SK-MEL-5 (cell line): ENCODE measurements at places on chromosomes 5 and 9.

DNA sequence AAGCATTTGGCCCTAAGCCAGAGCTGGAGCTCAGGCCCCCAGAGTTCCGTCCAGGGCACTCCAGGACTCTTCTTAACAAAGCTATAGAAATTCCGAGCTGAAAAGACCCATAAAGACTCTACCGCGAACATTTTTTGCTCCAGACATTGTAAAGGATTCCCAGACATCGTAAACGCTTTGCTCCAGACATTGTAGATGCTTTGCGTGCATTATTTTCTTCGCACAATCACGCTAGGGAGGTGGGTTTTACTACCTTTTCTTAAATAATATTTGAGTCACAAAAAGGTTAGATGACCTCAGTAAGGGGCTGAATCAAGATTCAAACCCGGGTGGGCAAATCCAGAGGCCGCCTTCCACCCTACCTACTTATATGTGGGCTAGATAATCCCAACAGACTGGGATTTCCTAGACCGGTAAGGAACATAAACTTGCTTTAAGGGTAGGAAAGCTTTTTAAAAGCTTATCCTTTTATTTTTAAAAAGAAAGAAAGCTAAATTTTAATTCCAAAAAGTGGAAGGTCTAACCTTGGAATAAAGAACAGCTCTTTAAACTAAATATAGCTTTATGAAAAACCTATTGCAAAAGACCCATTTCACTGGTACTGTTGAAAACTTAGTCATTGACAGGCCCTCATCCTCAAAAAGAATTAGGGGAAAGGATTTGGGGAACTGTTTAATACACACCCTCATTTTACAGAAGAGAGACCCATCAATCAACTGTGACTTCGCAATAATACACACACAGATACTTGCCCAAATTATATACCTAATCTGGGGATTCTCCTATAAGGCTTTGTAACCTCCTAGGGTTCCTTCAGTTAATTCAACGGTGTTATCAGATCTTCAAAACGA lies 822 bp upstream of the TNIP1 start:
- peak; percentile 38 for DNase-seq

DNA sequence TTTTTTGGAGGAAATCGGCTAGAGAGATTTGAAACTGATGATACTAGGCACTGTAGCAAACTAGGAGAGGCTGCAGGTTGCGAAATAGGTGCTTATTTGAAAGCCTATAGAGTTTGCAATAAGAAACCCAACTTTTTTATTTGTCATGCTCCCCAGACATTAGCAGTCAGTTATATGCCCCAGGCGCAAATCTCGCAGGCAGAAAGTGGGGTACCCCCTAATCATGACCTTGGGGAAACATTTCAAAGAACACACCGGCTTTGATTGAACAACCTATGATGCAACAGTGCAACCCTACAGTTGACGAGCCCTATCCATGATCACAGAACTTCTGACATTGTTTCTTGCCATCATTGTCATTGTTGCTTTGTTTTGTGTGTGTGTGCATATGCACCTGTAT lies 510.5 kb downstream of the RAB3C start:
- no peak for DNase-seq

DNA sequence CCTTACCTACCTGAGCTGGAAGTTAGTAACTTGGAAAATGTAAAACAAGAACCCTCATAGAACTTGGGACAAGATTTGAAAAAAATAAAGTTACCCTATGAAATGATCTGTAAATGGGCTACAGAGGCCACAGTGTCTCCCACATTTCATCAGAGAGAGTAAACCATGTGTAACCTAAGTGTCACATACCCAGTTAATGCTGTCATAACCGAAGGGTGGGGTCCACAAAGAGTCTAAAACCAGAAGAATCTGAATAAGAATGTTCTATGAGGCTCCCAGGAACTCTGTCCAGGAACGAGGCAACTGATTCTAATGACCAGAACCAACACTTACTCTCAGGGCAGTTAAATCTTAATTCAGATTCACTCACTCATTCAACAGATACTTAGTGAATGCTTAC lies 1.0 kb upstream of the FAM13B start:
- no peak for DNase-seq

- peak; percentile 49 for DNase-seq
Measured at GRCh38 chr9:108885643-108886348, 23.7 kb downstream of the ACTL7A start.

DNA sequence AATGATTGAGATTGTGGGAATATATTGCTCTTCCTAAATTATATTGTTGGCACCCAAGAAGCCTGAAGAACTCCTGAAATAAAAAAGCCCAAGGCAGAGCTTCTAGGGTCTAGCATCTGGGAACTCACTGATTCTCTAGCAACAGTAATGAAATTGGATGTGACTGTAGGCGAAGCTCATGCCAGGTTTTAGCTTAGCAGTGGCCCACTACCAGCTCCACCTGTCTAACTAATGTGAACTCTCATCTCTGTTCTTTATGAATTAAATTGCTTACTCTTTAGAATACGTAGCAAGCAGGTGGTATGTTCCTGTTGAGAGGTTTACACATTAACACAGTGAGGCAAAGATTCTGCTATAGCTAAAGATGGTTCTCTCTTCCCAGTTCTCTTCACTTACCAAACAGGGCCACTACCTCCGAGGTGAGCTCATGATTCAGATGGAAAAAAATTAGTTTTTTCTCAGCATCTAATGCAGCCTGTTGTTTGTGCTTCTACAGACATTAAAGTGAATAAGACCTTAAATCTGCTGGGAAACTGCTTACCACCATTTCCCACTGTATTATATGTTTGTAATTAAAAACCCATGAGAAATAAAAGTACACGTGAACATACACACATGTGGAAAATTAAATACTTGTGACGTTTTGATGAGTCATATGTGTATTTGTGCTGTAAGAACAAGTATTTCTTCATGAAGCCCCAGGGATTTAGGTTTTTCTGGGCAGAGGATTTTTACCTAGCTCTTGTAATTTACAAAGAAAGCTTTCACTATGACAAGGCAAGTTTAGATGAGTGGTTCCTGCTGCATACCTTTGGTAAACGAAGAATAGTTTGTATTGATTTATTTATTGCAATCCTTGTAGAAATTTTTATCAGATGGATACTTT lies 360.1 kb downstream of the KDM4C start:
- DNase-seq, result no peak

DNA sequence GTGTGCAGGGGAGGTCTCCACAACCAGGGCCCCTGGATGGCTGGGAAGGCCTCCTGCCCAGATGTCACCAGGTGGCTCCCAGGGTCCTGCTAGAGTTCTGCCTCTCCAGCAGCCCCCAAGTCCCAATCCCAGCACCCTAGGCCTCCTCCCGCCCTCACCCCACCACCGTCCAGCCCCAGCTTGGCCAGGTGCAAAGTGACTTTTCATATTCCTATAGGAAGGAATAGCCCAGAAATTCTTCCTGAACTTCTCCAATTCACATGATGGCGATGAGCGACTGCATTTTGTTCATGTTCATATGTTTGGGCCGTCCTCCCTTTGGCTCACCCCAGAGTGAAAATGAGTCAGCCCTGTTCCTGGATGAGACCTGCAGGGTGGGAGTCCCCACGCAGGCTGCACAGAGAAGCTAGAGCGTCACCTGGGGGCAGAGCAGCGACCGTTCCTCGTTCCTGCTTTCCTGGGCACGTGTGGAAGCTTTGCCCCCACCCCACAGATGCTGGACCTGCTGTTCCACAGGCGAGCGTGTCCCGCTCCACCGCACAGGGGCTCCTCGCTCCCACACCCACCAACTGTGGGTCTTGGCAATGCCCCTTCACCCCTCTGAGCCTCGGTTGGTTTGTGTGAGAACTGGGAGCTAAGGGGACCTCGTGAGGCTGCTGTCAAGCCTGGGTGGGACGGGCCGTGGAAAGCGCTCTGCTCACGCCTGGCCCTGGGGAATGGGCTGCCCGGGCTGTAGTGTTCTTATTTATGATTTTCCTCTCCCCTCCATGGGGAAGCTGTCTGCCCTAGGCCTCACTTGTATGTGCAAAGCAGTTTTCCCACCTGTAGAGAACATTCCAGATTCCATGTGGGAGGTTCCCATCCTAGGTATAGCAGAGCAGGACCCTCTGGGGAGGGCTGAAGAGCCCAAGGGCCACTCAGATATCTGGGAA lies 6.9 kb downstream of the MRPS2 start:
- no peak for DNase-seq

DNA sequence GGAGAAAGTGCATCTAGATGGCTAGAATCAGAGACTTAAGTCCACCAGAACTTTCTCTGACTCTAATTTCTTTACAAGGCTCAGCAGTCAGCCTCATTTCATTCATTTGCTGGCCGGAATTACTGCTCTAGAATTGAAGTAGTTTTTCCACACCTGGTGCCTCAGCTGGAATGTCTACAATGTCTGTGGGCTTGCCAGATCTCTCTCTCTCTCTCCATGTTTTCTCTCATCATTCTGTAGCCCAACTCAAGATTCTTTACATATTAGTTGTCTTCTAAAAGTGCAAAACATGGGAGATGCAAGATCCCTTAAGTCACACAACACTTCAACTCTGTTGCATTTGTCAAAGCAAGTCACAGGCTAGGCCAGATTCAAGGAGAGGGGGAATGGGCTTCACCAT lies 103.9 kb upstream of the TAF11L2 start:
- no peak for DNase-seq

DNA sequence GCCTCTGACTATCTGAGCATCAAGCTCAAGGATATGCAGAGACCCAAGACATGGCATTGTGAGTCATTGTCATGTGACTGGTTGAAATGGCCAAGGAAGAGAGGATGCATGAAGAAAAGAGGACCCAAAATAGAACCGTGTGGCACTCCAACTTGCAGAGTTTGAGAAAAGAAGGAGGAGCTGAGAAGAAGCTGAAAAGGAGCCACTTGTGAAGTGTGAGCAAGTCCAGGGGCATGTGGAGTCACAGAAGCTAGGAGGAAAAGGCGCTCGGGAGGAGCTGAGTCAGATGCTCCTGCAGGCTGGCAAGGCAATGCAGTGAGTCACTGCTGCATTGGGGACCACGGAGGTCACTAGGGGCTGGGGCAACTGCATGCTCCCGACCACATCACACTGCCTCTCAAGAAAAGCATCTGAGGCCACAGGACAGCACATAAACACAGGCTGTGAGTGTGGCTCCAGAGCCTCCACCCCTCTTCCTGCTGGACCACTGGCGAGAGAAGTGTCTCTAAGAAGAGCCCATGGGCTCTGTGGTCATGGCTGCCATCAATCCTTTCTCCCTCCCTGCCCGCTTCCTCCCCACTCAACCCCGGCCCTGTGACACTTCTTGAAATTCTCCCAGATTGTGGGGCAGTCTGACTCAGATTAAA lies 197.6 kb downstream of the DRD1 start:
- no peak for DNase-seq

DNA sequence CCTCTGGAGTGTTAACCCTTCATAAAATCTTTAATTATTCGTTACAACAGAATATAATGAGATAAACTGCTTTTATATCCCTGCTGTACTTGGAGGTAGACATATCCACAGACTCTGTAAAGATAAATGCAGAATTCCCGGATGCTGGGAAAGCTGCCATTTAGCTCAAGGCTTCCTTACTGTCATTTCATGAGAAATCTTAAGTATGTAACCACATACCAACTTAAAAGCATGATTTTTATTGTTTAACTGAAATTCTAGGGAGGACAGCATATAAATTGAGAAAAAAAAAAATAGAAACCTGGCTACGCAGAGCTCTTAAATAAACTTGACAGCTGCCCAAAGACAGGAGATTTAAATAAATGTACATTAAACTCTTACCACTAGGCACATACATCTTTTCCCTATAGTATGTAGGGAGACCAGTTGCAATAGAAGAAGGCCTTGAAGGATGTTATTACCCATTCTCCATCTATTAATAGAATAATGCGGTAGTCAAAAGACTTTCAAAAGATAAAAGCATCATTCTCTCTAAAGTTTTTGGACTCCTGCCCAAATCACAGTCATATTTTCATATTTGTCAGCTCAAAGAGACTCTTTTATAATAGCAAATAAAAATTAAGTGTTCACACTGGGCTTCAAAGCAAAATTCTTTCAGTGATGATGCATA lies 373.8 kb downstream of the NDUFS4 start:
- peak; percentile 96 for DNase-seq

- no peak for DNase-seq
Measured at GRCh38 chr5:146193285-146193684, 10.1 kb upstream of the RBM27 start.

DNA sequence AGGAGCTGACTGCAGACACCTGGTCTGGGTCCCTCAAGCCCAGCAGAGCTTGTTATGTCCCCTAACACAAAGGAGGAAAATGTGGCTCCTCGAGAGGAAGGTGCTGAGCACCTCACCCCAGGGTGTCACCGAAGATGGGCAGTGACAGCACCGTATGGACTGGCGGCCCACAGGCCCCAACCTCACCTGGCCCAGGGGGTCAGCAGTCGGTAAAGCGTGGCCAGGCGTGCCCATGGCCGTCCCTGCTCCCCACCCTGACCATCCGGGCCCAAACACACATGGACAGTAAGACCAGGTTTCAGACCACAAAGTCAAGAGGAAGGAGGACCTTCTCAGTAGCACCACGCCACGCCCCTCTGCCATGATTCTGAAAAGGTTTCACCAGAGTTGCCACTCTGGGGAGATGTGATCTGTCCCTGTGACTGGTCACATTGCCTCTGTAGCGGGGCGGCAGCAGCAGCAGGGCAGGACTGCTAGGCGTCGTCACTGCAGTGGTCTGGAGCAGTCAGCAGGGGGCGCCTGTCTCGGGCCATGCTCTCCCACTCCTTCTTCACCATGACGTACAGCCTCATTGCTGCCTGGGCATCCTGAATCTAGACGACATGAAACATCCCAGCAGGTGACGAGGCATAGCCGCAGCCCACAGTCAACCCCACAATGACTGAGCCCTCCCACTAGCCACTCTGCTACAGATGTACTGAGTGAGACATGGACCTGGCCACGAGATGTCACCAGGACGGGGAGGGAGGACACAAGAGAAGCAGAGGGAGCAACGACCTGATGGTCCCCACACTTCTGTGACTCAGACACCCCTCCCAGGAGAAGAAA lies 11.1 kb downstream of the REXO4 start:
- peak; percentile 85 for DNase-seq

GRCh38 chr5:143716881-143717280 lies 95.1 kb upstream of the HMHB1 start:
- no peak for DNase-seq

DNA sequence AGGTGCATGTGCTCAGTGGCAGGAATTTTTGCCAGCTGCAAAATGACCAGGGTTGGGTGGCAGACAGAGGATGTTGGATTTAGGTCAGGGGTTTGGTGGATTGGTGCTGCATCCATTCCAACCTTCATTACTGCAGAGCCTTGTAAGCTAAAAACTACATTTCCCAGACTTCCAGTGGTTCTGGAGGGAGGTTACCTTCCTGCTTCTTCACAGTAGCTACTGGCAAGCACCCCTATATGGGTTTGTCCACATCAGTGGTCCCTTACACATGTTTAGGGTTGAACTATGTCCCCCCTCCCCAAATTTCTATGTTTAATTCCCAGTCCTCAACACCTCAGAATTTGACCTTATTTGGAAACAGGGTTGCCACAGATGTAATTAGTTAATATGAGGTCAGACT lies 20.7 kb upstream of the IL17B start:
- peak; percentile 21 for DNase-seq

GRCh38 chr5:80068246-80068636 lies 33.1 kb downstream of the THBS4 start:
- DNase-seq, result no peak

- no peak for DNase-seq
Measured at GRCh38 chr5:73431204-73431851, 17.2 kb downstream of the FOXD1 start.
